ENCODE measurements at places on chromosomes 6 and 20.
A peak's percentile ranks its signal among the peaks of the same experiment; 100 is the strongest.

- DNase-seq: no peak
Observed at GRCh38 chr20:53149148-53149889, 177.2 kb downstream of the TSHZ2 start.

DNA sequence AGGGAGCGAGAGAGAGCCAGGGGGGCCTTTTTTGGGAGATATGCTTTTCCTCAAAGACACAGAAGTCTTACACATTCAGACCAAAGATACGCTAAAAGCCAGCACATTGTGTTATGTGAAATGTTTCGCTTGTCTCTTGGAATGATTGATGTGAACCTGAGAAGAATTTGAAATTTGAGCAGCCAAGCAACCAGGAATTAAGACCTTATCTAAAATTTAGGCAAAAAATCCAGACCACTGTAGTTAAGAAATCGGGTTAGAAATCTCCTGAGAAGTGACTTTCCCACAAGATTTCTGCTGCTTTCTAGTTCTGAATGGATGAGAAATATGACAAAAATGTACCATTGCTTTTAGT lies 223.2 kb upstream of the GMDS start:
- DNase-seq: no peak

DNA sequence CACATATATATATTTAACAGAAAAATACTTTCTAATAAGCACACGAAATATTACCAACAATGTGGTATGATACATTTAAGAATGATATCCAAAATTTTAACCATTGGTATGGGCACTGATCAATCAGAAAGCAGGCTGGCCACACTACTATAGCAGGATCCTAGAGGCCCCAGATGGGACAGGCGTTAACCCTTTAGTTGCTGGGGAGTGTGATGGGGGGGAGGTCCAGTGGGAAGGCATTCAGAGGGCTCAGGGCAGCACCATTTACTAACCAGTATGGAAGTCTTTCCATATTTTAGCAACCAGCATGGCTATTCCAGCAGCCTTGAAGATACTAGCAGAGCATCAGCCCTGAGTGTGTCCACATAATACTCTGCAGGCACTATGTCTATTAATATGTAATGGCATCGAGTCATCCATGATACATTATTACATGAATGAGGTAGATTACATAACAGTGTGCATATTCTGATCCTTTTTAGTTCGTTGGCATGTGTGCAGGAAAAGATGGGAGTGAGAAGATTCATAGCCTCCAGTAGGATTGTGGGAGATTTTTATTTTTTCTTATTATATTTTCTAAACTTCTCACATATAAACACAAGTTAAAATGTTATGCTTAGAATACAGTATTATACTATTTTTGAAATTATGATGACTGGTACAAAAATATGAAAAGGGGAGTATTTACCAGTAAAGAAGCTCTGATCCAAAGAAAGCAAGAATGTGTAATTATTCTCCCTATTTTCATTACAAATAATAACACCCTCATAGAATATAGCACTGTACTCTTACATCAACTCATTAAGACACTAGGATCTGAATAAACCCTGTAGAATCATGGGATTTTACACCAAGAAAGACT lies 78.9 kb downstream of the FAM217A start:
- DNase-seq: no peak

DNA sequence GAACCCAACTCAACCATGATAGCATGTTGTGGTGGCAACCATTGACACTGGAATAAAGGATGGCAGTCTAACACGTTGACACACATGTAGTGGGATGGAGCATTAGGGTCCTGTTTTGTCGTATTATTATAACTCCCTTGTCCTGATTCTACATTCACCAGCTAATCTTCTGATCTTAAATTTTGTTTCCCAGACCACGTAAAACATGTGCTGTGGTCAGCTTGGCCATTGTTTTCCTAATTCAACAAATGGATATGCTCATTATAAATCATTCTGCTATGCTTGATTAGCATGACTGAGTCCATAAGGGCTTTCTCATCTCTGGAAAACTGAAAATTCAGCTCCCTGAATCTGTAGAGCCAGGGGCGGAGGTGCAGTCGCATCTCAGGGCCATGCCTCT lies 15.0 kb downstream of the MRAP2 start:
- DNase-seq: no peak

DNA sequence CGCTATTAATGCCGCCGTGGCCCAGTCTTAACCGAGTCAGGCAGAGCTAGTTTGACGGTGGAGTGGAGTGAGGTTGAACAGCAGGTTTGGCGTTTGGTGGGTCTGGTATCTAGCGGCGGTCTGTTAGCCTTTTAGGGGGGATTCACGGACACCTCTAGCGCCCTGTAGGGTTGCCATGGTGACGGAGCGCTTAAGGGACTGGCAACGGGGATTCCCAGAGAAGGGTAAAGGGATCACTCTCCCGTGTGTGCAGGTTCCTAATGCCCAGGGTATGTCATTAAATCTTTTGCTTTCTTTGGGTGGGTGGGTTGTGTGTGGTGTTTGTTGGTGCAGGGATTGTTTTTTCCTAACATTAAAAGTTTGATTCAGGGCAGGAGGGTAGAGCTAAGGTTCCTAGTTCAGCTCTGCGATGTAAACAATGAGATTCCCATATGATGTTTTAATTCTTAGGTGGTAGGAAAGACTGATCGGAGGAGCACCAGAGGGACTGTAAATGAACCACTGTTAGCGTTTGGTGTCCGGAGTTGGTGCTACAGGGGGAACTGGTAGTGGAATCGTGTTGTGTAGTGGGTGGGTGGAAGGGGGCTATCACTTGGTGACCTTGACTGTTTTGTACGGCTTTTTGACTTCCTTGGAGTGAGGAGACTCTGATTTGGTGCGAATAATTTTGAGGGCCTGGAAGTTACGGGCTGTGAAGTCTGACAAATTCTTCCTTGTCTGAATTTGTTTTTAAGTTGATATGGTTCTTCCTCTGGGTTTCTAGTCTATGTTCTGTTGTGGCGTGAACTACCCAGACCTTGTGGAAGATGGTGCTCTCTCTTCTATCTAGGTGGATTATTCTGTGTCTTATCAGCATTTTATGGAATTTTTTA lies 5.0 kb downstream of the BRD2 start:
- DNase-seq: peak; percentile 30

GRCh38 chr6:75431379-75431778 lies 62.2 kb downstream of the FILIP1 start:
- DNase-seq: no peak

All from GM20000 (cell line).